ENCODE measurements at places on chromosomes 2 and 18.

- DNase-seq: peak; percentile 9
Observed at GRCh38 chr2:159600752-159601151, 15.6 kb downstream of the BAZ2B start.

DNA sequence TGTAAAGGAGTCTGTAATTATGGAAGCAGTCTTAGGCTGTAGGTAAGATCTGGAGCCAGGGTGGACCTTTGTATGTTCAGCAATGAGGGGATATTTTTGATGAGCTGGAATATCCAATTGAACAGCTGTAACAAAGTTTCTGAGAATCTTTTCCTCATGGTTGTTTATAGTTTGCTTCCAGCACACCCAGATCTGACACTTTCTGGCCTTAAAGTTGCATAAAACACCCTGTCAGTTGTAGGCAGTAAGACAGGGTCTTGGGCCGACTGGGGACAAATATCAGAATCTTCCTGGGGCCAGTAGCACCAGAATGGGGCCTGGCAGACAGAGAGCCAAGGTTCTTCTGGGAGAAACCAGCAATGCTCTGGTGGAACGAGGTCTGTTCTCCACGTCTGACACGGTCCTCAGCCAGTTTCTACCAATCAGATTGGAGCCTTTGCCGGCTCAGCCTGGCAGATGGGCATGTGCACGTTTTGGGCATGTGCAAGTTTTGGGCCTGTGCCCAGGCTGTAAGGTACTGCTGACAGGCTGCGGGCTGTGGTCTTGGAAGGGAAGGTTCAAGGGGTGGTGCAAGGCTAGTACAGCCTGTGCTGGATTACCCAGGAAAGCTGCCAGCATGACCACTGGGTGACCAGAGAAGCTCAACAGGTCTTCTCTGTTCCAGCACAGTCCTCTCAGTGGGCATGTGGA, 89.8 kb downstream of the PRKCE start:
- no peak for DNase-seq

DNA sequence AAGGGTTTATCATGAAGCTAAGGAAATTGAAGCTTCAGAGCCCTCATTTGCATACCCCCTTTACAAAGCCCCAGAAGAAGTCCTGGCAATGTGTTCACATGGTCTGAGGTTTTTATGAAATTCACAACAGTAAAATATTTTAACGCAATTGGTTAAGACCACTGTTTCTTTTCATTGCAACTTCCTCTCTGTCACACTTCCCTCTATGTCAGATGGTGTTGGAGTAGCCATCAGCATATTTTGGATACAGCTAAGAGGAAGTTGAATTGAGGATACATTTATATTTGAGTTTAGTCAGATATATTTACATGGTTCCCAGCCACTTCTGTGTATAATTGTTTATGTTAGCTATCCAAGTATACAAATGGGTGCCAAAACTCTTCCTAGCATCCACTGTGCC, 170.0 kb downstream of the TXNL1 start:
- no peak for DNase-seq

- no peak for DNase-seq
Observed at GRCh38 chr2:160415991-160416390, 77.6 kb downstream of the RBMS1 start.

DNA sequence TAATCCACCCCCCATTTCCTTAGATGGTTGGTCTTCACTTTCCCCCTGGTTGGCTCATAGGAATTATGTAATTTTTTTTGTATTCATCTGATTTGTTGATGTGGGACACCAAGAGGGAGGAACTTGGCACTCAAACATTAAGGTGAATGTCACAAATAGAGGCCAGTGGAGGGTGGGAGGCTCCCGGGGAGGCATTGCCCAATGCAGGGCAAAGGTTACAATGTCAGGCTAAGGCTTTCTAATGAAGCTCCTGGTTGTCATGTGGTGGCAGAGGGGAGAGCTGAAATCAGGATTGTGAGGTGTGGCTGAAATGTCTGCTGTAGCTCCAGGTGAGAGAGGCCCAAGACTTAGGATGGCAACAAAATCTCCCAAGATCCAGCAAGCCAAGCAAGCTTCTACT, 42.7 kb downstream of the MPHOSPH10 start:
- DNase-seq: no peak

DNA sequence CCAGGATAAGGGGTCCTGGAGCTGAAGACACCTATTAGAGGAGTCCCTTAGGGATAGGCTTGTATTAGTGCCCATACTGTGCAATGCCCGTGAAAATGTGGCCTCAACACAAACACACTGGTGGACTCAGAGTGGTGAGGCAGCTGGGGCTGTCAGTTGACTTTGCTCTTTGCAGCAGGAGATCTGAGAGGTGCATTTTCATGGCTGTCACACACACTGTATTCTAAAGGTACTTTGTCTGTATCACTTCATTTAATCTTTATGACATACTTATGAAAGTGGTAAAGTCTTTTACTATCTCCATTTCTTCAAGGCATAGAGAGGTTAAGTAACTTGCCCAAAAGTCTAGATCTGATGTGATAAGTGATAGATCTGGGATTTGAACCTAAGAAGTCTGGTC, 55.1 kb upstream of the GCFC2 start:
- DNase-seq: no peak

DNA sequence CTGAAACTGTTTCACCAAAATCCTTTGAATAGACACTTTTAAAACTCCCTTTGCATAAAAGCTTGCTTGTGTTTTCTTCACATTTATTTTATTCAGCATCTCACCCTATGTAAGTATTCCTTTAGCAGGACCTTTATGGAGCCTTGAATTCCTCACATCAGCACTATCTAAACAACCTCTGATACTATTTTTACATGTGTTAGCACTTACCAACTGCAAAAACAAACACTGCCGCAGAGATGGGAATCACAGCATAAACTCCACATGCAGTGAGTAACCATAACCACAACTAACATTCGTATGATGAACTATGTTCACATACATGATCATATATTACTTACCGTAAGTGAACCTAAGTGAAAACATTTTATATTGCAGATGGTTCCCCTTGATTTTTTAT, 15.4 kb downstream of the FBXO15 start:
- DNase-seq: no peak

- DNase-seq: no peak
Observed at GRCh38 chr18:57543560-57543959, 42.9 kb downstream of the FECH start.

- DNase-seq: peak; percentile 52
Observed at GRCh38 chr2:20050646-20051531, 539 bp downstream of the LAPTM4A start.

DNA sequence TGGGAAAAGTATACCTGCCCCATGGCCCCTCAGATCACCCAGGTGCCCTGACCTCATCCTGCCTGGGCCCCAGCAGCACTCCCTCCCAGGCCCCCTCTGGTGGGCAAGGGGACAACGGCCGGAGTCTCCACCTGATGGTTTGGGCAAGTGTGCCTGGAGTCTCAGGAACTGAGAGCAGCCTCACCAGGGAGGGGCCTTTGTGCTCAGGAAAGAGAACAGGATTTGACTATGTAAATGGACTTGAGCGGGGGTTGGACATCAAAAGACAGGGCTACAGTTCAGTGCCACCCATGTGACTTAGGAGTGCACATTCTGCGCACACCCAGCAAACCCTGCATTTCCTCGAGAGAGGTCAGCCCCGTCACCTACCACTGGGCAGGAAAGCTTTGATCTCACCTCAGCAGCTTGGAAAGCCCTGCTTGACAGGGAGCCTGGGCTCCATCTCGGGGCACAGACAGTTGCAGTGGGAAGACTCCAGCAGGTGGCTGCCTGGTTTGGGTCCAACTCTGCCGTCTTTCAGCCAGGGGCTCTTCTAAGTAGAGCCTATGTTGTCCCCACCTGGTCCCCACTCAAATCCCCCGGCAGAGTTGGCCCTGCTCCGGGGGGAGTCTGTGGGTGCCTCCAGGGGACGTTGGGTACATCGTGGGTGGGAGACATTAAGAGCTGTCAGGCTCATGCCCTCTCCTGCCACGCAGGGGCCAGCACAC, 3.3 kb downstream of the INPP5D start:
- DNase-seq: peak; percentile 38

DNA sequence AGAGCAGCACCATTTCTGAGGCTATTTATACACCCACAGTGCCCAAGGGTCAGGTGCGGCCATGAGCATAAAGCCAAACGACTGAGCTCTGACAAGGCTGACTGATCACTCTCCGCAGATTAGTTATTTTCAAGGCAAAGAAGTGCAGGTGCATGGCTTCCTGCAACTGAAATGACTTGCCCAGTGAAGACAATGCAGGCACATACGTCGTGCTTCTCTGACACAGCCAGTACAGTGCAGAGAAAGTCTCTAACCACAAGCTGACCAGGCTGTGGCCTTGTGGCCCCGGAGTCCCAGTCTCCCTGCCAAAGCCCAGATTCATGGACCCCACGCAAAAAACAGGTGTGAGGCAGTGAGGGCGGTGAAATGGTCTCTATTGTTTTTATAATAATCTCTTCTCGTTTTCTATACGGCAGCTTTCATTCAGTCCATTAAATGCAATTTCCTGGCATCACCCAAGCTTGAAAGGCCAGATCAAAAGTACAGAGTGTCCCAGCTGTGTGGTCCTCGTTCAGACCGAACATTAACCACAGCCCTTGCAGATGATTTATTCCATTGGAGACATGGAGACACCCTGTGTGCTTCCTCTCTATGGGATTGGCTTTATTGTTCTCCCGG, 447.0 kb upstream of the ID2 start:
- DNase-seq: no peak

GRCh38 chr2:26772064-26773001, 8.2 kb downstream of the SLC35F6 start:
- DNase-seq: peak; percentile 62

DNA sequence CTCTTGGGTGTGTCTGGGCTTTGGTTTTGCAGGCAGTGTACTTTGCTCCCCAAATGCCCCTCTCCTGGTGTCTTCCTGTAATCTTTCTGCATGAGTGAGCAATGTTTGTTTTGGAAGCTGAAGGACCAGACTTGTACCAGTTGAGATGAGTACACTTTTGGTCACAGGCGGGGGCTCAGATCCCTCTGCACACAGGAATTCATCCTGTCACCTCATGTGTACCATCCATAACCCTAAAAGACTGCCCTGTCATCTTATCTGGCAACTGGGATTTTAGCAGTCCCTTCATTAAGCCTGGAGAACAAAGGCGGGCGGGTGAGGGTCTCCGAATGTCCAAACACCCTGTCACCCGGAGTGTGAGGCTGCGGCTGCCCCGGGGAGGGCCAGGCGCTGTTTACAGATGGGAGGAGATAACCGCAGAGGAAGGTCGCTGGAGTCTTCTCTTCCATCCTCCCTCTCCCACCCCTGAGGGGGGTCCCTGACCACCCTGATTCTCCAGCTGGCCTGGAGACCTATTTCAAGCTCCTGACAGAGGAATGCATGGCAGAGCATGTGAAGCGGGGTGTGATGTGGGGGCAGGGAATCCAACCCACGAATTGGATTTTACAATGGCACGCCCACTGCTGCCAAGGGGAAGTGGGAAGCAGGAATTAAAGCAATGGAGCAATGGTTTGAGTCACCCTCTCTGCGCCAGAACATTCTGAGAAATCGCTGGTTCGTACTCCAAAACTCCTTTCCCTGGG, 158.2 kb upstream of the MYCN start:
- no peak for DNase-seq

DNA sequence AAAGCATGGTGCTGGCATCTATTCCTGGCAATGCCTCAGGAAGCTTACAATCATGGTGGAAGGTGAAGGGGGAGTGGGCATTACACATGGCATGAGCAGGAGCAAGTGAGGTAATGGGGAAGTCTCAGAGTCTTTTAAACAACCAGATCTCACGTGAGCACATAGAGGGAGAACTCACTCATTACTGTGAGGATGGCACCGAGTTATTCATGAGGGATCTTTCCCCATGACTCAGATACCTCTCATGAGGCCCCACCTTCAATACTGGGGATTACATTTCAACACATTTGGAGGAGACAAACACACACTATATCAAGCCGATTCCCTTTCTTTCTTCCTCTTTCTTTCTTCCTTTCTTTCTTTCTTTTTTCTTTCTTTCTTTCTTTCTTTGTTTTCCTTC, 47.9 kb upstream of the FANCL start:
- no peak for DNase-seq

GRCh38 chr2:188196343-188197008, 95.2 kb upstream of the GULP1 start:
- no peak for DNase-seq

GRCh38 chr18:47736376-47737140, 193.9 kb downstream of the SMAD2 start:
- DNase-seq: no peak

DNA sequence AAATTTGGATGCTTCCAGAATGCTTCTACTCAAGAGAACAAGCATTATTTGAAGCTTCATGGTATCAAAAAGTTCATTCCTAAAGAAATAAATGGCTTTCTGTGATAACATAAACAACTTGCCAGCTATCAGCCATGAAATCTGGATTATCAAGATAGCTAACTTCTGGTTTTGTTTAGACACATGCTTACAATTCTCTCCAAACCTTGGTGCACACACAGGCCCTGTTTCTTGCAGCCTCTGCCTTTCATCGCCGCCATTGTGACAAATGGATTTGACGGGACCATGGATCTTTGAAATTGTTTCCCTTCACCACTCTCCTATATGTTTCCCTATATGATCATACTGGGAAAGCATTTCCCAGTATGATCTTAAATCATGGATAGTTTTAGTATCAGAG, 47.9 kb upstream of the CABLES1 start:
- DNase-seq: no peak

DNA sequence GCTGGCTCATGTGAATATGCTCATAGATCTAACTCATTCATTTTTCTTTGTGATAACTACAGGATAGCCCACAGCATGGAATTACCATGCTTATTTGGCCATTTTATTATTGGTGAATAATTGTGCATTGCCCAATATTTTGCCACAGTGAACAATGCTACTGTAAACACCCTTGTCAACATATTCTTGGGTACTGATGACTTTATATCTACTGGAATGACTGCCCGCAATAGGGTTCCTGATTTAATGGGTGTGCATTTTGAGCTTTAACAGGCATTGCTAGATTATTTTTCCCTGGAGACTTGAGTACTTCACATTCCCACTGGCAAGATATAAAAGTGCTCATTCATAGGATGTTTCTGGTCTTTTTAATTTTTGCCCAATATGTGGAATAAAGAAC, 42.7 kb upstream of the EVA1A start:
- DNase-seq: no peak

DNA sequence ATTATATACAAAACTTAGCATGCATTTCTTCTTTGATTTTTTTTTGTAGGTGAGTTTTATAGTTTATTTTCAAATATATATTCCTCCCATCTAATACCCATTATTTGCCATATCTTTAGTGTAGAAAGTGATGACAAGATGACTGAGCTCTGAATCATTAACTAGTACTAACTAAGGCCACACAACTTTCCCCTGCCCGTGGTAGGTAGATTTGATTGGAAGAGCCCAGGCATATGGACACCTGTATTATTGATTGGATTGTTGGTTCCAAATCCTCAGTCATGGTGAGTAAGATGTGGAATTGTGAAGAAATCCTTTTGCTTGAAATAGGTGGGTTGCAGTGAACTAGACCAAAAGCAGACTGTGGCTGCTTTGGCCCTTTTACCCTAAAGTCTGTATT, 54.8 kb downstream of the ABI2 start:
- no peak for DNase-seq

GRCh38 chr18:77208964-77209363, 40.7 kb upstream of the GALR1 start:
- DNase-seq: peak; percentile 64

All from activated CD4-positive, alpha-beta T cell treated with anti-CD3 and anti-CD28 coated beads, Interleukin-2, Interleukin-6, amounts not matched to agents 100 ng/mL and 50 ng/mL, durations not matched to agents 16 hours and 8 hours (primary cell).